ENCODE measurements at places on chromosomes 16 and 17. TPM values are rescaled to one million over a fixed set of nuclear protein-coding genes. Genes with fewer than 3 reads are reported as not detected.

- peak; percentile 61 for DNase-seq
- H3K27ac ChIP-seq: no peak within 1 kb of the TSS
- H3K27me3 ChIP-seq: peaks cover 50% of the 10 kb centered on the region
- no peaks in the 10 kb centered on the region for H3K36me3 ChIP-seq
Observed at GRCh38 chr17:48593126-48593829, at the start of gene HOXB5. HOXB5 (minus strand) TSS chr17:48593779; CDS start chr17:48593682, 97 bp downstream.

DNA sequence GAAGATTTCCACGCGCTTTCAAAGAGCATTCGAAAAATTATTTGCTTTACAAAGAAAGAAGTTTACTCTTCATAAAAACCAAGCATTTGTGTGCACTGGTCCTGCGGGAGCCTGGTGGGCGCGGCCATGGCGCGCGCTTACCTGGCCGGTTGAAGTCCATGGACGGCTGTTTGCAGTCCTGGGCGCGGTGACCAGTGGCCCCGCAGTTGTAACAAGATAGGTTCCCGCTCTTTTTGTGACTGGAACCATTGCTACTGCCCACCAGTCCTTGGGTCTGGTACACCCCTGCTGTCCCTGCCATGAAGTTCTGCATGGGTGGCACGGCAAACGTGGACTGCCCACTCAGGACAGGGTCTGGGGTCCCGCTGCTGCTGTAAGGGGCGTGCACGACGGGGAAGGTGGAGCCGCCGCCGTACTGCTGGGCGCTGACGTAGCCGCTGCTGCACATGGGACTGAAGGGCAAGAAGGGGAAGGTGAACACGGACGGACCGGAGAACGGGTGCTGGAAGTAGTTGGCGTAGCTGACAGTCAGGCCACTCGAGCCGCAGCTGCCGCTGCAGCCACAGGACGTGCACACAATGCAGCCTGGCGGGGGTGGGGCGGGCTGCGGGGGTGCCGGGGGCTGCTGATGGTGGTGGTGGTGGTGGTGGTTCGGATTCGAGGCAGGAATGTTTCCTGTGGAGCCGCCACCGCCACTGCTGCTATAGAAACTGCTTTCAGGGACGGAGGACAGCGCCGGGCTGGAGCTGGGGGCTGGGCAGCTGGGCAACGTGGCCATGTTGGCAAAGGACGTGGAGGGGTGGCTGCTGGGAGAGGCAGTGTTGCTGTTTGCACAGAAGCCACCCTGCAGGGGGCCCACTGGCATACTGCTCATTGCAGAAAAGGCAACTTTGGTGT, 19.5 kb downstream of the MAP1LC3B start:
- no peaks in the 10 kb centered on the region for H3K27me3 ChIP-seq
- H3K36me3 ChIP-seq: peaks cover 5% of the 10 kb centered on the region
- H3K4me1 ChIP-seq: peaks cover 10% of the 10 kb centered on the region
- no peak for DNase-seq
- no peak overlapping the region for H3K27ac ChIP-seq
- H3K4me3 ChIP-seq: no peak overlapping the region

FZD2 gene
- 1.3 TPM for total RNA-seq

WFDC1 gene
- 0.93 TPM for total RNA-seq

GRCh38 chr17:58822148-58823050, 66.7 kb downstream of the PPM1E start:
- H3K27me3 ChIP-seq: no peaks in the 10 kb centered on the region
- H3K36me3 ChIP-seq: no peaks in the 10 kb centered on the region
- peak overlapping the region; percentile 46 for H3K27ac ChIP-seq
- peaks cover 13% of the 10 kb centered on the region for H3K4me1 ChIP-seq

DNA sequence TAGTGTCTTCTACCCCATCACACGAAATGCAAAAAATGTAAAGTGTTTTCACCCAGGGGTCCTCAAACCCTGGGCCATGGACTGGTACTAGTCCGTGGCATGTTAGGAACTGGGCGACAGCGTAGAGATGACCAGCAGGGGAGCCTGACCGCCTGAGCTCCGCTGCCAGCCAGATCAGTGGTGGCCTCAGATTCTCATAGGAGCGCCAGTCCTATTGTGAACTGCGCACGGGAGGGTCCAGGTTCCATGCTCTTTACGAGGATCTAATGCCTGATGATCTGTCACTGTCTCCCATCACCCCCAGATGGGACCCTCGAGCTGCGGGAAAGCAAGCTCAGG, 4.5 kb downstream of the SCARF1 start:
- DNase-seq: no peak
- H3K27ac ChIP-seq: peak overlapping the region; percentile 38
- no peaks in the 10 kb centered on the region for H3K36me3 ChIP-seq
- H3K4me3 ChIP-seq: peak overlapping the region; percentile 52

ZG16B gene
- total RNA-seq: not detected

- no peaks in the 10 kb centered on the region for H3K27me3 ChIP-seq
- no peak overlapping the region for H3K27ac ChIP-seq
- DNase-seq: no peak
- H3K4me3 ChIP-seq: no peak overlapping the region
Observed at GRCh38 chr17:66169839-66170238, 22.1 kb downstream of the CEP112 start.

- H3K27ac ChIP-seq: no peak overlapping the region
- DNase-seq: no peak
- H3K36me3 ChIP-seq: no peaks in the 10 kb centered on the region
- no peaks in the 10 kb centered on the region for H3K27me3 ChIP-seq
- peaks cover 8% of the 10 kb centered on the region for H3K4me1 ChIP-seq
- no peak overlapping the region for H3K4me3 ChIP-seq
Observed at GRCh38 chr17:72287586-72287985, 166.8 kb downstream of the SOX9 start.

DNA sequence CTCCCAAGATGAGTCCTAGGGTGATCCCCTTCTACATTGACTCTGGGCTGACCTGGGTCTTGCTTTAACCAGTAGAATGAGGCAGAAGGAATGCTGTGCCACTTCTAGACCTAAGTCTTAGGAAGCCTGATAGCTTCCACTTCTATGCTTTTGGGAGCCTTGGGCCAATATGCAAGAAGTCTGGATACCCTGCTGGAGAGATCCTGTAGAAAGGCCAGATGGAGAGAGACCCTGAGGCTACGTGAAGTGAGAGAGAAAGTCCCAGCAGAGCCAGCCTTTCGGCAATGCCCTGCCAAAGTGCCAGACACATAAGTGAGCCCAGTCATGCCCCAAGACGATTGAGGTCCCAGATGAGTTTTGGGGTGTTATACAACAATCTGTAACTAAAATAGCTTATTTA, 1.7 kb downstream of the KRT222 start:
- H3K27me3 ChIP-seq: peaks cover 1% of the 10 kb centered on the region
- DNase-seq: no peak

DNA sequence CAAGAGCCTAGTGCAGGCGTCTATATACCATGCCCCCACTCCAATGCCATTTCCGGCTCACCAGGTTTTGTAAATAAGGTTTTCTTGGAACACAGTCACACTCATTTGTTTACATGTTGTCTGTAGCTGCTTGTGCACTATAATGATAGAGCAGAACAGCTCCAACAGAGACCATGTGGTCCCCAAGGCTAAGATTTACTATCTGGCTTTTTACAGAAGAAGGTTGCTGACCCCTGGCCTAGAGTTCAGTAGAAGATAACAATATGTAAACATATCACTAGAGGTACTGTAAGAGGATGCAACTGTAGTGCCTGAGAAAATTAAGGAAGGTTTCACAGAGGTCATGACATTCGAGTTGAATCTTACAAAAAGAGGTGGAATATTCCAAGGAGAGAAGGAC, 66.3 kb downstream of the CACNG1 start:
- H3K27ac ChIP-seq: no peak overlapping the region
- H3K4me3 ChIP-seq: no peak overlapping the region
- H3K27me3 ChIP-seq: peaks cover 2% of the 10 kb centered on the region
- no peaks in the 10 kb centered on the region for H3K36me3 ChIP-seq
- no peak for DNase-seq
- no peaks in the 10 kb centered on the region for H3K4me1 ChIP-seq

PRKCB gene
- 0.69 TPM for total RNA-seq

DNA sequence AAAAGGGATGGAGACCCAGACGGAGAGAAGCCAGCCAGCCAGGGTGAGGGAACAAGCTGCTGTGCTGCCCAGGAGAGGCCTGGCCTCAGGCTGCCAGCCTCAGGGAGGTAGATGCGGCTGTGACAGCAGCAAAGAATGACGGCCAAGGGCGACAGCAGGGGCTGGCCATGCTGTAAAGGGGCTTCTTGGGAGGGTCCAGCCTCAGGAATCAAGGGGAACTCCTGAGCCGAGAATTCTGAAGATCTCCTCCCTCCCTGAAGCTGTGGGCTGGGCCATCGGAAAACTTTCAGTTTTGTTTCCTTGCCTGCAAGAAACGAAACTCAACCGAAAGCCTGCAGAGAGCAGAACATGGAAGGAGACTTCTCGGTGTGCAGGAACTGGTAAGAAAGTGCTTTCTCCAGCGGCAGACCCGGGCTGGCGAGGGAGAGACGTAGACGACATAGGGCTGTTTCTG, at the start of gene XAF1:
TSS of gene XAF1 (plus strand) at position 316 of the 454 bp plus-strand sequence. CDS start at position 349, 33 bp downstream.
- no peaks in the 10 kb centered on the region for H3K36me3 ChIP-seq
- no peaks in the 10 kb centered on the region for H3K4me1 ChIP-seq
- no peak for DNase-seq
- peaks cover 2% of the 10 kb centered on the region for H3K27me3 ChIP-seq
- H3K4me3 ChIP-seq: no peak within 1 kb of the TSS

GRCh38 chr17:68665373-68665772, 64.2 kb upstream of the FAM20A start:
- no peaks in the 10 kb centered on the region for H3K27me3 ChIP-seq
- H3K27ac ChIP-seq: no peak overlapping the region
- peaks cover 4% of the 10 kb centered on the region for H3K36me3 ChIP-seq
- no peaks in the 10 kb centered on the region for H3K4me1 ChIP-seq
- H3K4me3 ChIP-seq: no peak overlapping the region

CES4A gene
- total RNA-seq: 3.6 TPM

- no peak overlapping the region for H3K27ac ChIP-seq
- DNase-seq: no peak
- no peaks in the 10 kb centered on the region for H3K4me1 ChIP-seq
- no peaks in the 10 kb centered on the region for H3K27me3 ChIP-seq
Observed at GRCh38 chr17:14149751-14150150, 80.4 kb downstream of the COX10 start.

- DNase-seq: peak; percentile 15
- H3K27ac ChIP-seq: no peak overlapping the region
- peaks cover 4% of the 10 kb centered on the region for H3K36me3 ChIP-seq
Observed at GRCh38 chr16:85383836-85384832, 229.0 kb upstream of the GSE1 start.

GRCh38 chr16:53445534-53445933, 11.3 kb downstream of the RBL2 start:
- H3K27me3 ChIP-seq: no peaks in the 10 kb centered on the region
- no peak overlapping the region for H3K4me3 ChIP-seq
- H3K4me1 ChIP-seq: no peaks in the 10 kb centered on the region
- DNase-seq: no peak
- no peaks in the 10 kb centered on the region for H3K36me3 ChIP-seq

DNA sequence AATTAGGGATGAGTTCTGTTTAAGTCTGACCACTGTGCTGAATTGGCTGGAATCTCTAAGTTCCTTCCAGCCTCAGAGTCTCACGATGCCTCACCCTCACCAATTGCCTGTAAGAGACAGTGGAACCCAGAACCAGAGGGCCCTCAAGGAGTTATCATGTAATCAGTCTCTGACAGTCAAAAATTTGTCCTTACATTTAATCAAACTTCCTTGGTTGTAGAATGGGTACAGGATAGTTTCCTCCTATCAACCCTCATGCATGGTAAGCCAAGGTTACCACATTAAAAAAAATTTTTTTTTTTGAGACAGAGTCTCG, 83.2 kb downstream of the CDK5R1 start:
- H3K27ac ChIP-seq: no peak overlapping the region
- H3K4me1 ChIP-seq: peaks cover 13% of the 10 kb centered on the region
- no peak overlapping the region for H3K4me3 ChIP-seq

SNAI3 gene
- not detected for total RNA-seq

TMEM238L gene
- total RNA-seq: not detected

GRCh38 chr16:11316331-11317015, 28.8 kb upstream of the RMI2 start:
- DNase-seq: peak; percentile 43
- H3K27ac ChIP-seq: no peak overlapping the region
- H3K36me3 ChIP-seq: no peaks in the 10 kb centered on the region
- H3K27me3 ChIP-seq: peaks cover 5% of the 10 kb centered on the region
- H3K4me3 ChIP-seq: no peak overlapping the region

DNA sequence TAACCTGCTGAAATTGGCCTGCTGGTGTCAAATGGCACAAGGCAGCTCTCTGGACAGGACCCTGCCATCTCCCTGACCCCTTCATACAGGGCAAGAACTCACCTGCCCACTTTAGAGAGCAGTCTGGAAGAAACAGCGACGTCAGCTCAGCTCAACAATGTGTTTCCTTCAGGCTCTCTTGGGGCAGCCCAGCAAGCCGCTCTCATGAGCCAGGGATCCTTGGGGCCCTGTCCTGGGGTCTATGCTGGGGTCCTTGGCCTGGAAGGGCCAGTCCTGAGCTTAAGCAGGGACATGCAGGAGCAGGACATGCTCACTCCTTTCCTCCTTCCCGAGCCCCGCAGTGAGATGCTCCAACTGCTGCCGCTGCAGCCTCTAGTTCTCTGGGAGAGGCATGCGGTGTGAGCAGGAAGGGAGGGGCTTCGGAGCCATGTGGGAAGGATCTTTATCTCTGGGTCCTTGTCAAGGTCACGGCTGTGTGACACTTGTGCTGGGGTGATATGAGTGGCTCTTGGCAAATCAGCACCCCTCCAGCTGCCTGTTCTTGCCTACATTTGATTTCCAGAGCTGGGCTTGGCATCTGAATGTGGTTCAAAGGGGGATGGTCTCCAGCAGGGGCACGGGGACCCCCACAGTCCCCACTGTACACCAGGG, 3.4 kb downstream of the C1QTNF1 start:
- no peak for DNase-seq
- peaks cover 10% of the 10 kb centered on the region for H3K4me1 ChIP-seq
- peaks cover 18% of the 10 kb centered on the region for H3K27me3 ChIP-seq
- H3K36me3 ChIP-seq: no peaks in the 10 kb centered on the region
- no peak overlapping the region for H3K4me3 ChIP-seq
- H3K27ac ChIP-seq: no peak overlapping the region

SHISA9 gene
- total RNA-seq: 96.6 TPM

RAB37 gene
- 2.1 TPM for total RNA-seq

SLFN14 gene
- not detected for total RNA-seq

All from glutamatergic neuron (in vitro differentiated cells).